ENCODE measurements at places on chromosomes 4 and X.

DNA sequence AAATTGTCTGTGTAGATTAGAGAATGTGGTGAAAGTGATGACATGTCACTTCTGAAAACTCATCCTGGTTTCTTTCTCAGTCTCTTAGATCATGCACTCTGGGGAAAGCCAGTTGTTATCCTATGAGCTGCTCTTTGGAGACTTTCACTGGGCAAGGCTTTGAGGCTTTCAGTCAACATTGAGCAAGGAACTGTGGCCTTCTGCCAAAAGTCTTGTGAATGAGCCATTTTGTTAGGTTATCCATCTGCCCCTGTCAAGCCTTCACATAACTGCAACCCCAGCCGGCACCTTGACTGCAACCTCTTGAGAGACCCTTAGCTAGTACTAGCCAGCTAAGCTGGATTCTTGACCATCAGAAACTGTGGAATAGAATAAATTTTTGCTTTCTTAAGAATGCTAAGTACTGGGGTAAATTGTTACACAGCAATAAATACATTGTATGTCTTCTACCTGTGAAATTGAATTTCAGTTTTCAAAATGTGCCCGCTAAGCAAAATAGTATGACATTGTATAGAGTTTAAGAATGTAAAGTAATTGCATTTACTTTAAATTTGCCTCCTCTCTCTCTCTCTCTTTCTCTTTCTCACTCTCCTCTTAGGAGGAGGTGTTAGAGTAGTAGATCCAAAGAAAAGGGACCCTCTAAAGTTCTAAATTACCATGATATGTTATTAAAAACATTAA lies 1273.0 kb downstream of the RAPGEF2 start:
- DNase-seq, result no peak

DNA sequence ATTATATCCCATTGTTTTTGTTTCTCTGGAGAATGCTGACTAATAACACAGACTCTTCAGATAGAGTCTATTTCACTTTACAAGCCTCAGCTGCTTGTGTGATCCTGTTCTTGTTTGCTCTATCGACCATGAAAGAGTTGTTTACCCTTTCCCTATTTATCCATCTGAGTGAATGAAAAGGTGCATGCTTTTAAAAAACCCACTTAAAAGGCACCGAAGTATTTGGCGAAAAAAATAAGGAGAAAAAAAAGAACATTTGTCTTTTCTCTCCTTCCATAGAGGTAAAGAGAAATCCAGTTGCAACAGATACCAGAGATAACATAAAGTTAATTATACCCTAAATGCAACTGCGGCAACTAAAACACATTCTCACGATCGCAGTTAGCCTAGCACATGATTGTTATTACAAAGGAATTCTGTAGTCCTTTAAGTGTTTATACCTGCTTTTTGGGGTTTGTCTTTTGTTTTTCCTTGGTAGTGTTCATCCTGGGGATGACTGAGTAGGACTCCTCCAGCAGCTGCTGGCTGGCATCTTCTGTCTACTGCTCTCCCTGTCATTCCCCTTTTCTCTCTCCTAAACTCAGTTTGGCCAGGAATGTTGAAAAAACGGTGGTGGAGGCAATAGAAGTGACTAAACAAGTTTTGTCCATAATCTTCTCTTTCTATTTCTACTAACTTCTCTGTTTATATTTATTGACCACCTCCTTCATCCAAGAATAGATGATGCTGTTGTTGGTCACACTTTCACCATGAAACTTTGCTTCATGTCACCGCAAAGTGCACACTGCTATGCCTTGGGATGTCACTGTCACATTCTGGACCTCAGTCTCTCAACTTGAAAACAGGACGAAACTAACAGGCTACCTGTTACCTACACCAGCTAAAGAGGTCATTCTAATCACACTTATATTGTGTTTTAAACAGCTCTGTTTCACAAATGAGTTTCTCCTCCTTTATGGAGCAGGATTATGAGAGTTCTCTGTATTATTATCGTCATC lies 41.9 kb upstream of the FRAS1 start:
- DNase-seq, result no peak

GRCh38 chr4:153099391-153100140 lies 104.7 kb upstream of the TRIM2 start:
- no peak for DNase-seq

DNA sequence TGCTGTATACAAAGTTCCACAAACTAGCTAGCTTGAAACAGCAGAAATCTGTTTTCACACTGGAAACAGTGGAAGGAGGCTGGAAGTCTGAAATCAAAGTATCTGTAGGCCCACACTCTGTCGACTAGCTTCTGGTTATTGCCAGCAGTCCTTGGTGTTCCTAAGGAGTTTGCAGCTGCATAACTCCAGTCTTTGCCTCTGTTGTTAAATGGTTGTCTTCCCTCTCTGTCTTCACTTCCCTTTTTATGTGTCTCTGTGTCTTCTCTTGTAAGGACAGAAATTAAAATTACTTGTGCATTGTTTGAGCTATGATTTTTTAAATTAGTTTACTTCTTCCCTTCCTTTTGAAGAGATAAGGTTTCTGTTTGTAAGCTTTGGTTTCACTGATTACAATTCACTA lies 8.2 kb downstream of the MTHFD2L start:
- DNase-seq, result no peak

DNA sequence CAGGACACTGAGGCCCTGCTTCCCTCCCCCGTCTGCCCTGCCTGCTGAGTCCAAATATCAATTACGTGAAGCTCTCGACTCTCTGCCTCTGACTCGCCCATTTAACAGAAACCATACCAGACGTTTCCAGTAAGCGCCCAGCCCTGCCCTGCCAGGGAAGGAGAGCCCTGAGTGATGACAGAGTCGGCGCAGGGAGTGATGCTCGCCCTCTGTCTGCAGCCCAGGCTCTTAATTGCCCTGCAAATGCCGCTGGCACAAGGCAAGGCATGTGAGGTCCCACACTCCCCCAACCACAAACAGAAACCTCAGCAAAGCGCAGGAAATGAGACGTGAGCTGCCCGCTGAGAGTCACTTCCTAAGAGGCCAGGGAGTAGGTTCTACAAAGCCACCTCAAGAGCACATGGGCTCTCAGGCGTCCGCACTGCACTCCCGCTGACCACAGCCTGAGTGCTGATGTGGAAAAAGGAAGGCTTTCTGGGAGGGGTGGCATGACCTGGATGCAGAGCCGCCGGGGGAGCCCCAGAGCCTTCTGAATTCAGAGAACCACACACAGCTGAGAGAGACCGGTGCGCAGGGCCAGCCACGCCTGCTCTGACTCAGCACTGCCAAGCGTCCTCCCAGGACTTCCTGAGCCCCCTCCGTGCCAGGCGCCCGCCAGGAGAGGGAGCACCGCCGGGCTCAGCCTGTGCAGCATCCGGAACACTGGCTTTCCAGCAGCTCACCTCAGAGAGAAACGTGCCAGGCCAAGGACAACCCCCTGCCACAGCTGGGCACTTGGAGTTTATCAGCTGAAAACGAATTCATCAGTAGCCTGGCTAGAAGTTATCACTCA lies 5.3 kb downstream of the ZFYVE28 start:
- DNase-seq, result peak; percentile 56

GRCh38 chr4:186021461-186022167 lies 47.3 kb upstream of the TLR3 start:
- DNase-seq, result no peak

- DNase-seq, result no peak
These were observed 15.5 kb downstream of the SUV39H1 start for GRCh38 chrX:48711929-48712505.

GRCh38 chr4:7034262-7035081 lies 8.7 kb upstream of the TADA2B start:
- no peak for DNase-seq

- no peak for DNase-seq
These were observed 51.4 kb upstream of the SCRG1 start for GRCh38 chr4:173450281-173450680.

- no peak for DNase-seq
These were observed 87.7 kb downstream of the FAM53A start for GRCh38 chr4:1596393-1596792.

GRCh38 chr4:74451214-74451661 lies 6.3 kb downstream of the AREG start:
- DNase-seq, result no peak

GRCh38 chrX:13515211-13515930 lies 54.0 kb upstream of the EGFL6 start:
- DNase-seq, result no peak

- no peak for DNase-seq
These were observed at the start of gene ZFP42 for GRCh38 chr4:187995322-187996207. TSS of gene ZFP42 (plus strand) at chr4:187995771. CDS start at chr4:188002808, 7,037 bp downstream.

DNA sequence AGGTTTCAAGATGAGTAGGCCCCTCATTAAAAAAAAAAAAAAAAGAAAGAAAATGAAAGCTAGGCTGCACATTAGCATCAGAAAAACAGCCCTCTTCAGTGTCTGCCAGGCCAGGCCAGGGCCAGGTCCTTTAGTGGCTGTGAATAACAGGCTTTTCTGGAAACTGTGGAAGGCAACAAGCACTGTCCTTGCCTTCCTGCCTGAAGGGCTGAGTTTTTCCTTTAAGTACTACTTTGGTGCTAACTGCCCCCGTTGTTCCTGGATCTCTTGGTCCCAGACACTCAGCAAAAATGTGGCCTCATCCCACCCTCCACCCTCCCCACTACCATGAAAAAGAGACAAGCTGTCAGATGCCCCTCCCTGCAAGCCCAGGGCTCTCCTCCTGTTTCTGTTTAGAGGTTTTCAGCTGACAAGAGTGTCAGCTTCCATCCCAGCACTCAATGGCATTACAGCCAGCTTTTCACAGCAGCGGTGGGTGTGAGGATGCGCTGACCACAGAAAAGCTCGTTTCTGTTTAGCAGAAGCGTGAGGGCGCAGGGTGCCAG lies 174.2 kb downstream of the NHS start:
- DNase-seq, result no peak

GRCh38 chrX:13254076-13254785 lies 65.6 kb downstream of the ATXN3L start:
- no peak for DNase-seq

- no peak for DNase-seq
These were observed 983.6 kb downstream of the RPA4 start for GRCh38 chrX:97867266-97867665.

GRCh38 chr4:56870946-56871345 lies 36.8 kb upstream of the REST start:
- no peak for DNase-seq

DNA sequence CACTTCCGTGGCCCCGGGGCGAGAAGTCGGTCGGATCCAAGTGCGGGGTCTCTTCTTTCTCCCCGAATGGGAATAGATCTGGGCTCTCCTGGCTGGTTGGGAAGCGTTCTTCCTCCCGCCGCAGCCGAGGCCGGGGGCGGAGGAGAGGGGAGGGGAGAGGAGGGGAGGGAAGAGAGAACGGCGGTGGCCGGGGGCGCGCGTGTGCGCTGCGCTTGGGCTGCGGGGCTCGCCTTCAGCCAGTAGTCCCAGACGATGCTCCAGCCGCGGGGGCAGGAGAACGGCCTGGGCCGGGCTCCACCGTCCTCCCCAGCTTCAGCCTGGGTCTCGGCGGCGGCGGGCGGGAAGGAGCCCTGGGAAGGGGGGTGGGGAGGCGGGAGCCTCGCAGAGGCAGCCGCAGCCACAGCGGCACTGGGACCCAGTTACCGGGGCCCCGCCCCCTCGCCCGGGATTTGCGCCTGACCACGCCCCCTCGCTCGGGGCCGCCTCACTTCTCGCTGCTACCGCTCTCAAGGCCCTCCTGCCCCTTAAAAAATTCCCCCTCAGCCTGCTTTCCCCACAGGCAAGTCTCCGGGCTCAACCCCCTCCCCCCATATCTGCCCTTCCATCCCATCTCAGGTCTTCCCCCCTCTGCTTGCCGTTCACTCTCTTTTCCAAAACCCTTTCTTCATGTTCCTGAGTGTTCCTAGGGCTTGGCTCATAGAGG lies at the start of gene FGD1:
TSS of gene FGD1 (minus strand) at position 421 of the 703 bp plus-strand sequence. CDS start 802 bp downstream, outside the sequence.
- DNase-seq, result peak; percentile 2

- peak; percentile 11 for DNase-seq
These were observed 128.4 kb upstream of the TBC1D9 start for GRCh38 chr4:140884431-140885058.

GRCh38 chrX:132452911-132453550 lies 35.8 kb downstream of the MBNL3 start:
- DNase-seq, result no peak

DNA sequence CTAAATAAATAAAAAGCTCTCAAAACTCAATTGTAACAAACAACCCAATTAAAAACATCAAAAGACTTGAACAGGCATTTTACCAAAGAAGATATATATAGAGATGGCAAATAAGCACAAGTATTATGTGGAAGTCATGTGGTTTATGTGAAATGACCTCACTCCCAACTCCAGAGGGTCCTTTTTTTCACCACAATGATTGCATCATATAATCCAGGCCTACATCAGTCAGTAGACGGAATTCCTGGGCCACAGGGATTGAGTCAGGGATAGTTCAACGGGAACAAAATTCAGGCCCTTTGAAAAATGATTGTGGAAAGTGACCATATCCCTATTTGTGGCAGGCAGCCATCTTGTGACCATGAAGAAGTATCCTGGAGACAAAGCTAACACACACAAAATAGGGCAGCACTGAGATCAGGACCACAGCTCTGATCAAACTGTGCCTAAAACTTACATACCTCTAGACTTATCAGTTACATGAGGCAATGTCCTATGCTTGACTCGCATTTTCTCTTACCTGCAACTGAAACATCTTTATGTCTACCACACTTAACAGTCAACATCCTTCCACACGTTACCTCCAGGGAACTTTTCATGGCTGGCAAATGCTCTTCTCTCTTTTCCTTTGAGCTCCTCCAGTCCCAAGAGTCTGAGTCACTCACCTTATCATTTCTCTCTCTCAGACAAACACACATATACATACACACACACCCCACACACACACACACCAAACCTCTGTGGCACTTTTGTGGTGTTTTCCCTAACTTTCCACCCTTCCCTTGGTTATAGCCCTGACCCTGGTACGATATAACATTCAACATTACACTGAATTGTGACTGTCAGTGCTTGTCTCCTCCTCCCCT lies 113.5 kb downstream of the PHF8 start:
- DNase-seq, result no peak

GRCh38 chr4:26404743-26405206 lies 84.0 kb downstream of the RBPJ start:
- no peak for DNase-seq

- DNase-seq, result no peak
These were observed 430.6 kb downstream of the DTHD1 start for GRCh38 chr4:36712013-36712412.

DNA sequence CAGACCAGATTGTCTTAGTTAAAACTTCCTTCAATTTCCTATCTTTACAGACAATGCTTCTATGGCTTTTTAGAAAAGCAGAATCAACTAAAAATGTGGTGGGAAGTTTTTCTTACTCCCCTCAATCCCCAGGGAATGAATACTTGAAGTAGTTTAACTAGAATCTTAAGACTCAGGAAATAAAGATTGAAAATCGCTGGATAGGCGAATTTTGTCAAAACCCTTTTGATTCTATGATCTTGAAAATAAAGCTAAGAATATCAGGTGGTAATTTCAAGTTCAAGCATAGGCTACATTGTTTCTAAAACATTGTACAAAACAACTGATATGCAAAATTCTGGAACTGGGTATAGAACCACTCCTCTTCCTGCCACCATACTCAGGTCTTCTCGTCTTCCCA lies 276.5 kb upstream of the GK2 start:
- no peak for DNase-seq

Data from hematopoietic multipotent progenitor cell treated with erythropoietin and hydrocortisone succinate and interleukin-3 and kit ligand, for 15 days (in vitro differentiated cells).